A549 treated with AZD2906 at 1 μM for 4 hours (cell line): ENCODE measurements at places on chromosomes 12 and 14. TPM values are rescaled to one million over a fixed set of nuclear protein-coding genes. Genes with fewer than 3 reads are reported as not detected.

ATL1 gene
- 4.7 to 7.0 TPM (median 5.1 TPM) in 5 replicates for total RNA-seq

SERPINA1 gene
- 1.1 to 3.0 TPM (median 2.4 TPM) in 5 replicates for total RNA-seq

ZNF410 gene
- 43.9 to 56.6 TPM (median 44.3 TPM) in 5 replicates for total RNA-seq

SLC2A3 gene
- 9.4 to 13.3 TPM (median 11.6 TPM) in 5 replicates for total RNA-seq

INHBE gene
- 0.05 to 0.09 TPM (median 0.06 TPM) in 3 of 5 replicates, not detected in the others for total RNA-seq

BIN2 gene
- total RNA-seq: 0.08 to 0.17 TPM (median 0.13 TPM) in 5 replicates

DIO2 gene
- 1.5 to 2.5 TPM (median 1.7 TPM) in 5 replicates for total RNA-seq

CFAP251 gene
- total RNA-seq: 1.1 to 2.2 TPM (median 1.5 TPM) in 5 replicates

STXBP6 gene
- 2.4 to 3.1 TPM (median 2.7 TPM) in 5 replicates for total RNA-seq

ARL1 gene
- total RNA-seq: 55.4 to 62.3 TPM (median 56.8 TPM) in 5 replicates

CSRNP2 gene
- 11.3 to 13.3 TPM (median 12.7 TPM) in 5 replicates for total RNA-seq

CLEC4C gene
- total RNA-seq: not detected in 5 replicates

SH2B3 gene
- 4.6 to 5.4 TPM (median 4.6 TPM) in 5 replicates for total RNA-seq

MRPL52 gene
- 128 to 227 TPM (median 194 TPM) in 5 replicates for total RNA-seq

TAS2R13 gene
- 0.03 TPM in 1 of 5 replicates, not detected in the others for total RNA-seq

SLC17A8 gene
- 0.02 to 0.06 TPM in 2 of 5 replicates, not detected in the others for total RNA-seq

TUBA1B gene
- 2,296 to 2,496 TPM (median 2,380 TPM) in 5 replicates for total RNA-seq

CTSG gene
- not detected in 5 replicates for total RNA-seq

ZDHHC22 gene
- 0.19 to 0.29 TPM (median 0.24 TPM) in 5 replicates for total RNA-seq

LRRC43 gene
- 0.10 to 0.25 TPM (median 0.17 TPM) in 4 of 5 replicates, not detected in the other for total RNA-seq

NTN4 gene
- 38.7 to 42.6 TPM (median 41.9 TPM) in 5 replicates for total RNA-seq

SRGAP1 gene
- total RNA-seq: 9.3 to 12.2 TPM (median 9.8 TPM) in 5 replicates

KRT71 gene
- 0.02 to 0.09 TPM (median 0.05 TPM) in 3 of 5 replicates, not detected in the others for total RNA-seq

C12orf50 gene
- total RNA-seq: 0.14 TPM in 1 of 5 replicates, not detected in the others

CCDC88C gene
- total RNA-seq: 5.7 to 6.6 TPM (median 6.1 TPM) in 5 replicates

KRT82 gene
- total RNA-seq: not detected in 5 replicates

TOMM20L gene
- not detected in 5 replicates for total RNA-seq

ACOT6 gene
- total RNA-seq: not detected in 5 replicates

DBX2 gene
- total RNA-seq: not detected in 5 replicates

IFNG-AS1 gene
- total RNA-seq: not detected in 5 replicates

PKP2 gene
- total RNA-seq: 7.6 to 9.4 TPM (median 9.0 TPM) in 5 replicates

UNC119B gene
- total RNA-seq: 24.3 to 27.1 TPM (median 25.7 TPM) in 5 replicates

BICDL1 gene
- 2.9 to 4.6 TPM (median 4.0 TPM) in 5 replicates for total RNA-seq

SERPINA5 gene
- total RNA-seq: 0.11 to 0.21 TPM (median 0.18 TPM) in 5 replicates

HOXC6 gene
- total RNA-seq: 3.9 to 5.0 TPM (median 4.1 TPM) in 5 replicates

RBP5 gene
- not detected in 5 replicates for total RNA-seq

B4GALNT1 gene
- total RNA-seq: 32.6 to 47.2 TPM (median 42.2 TPM) in 5 replicates

RASSF8 gene
- 6.9 to 11.3 TPM (median 9.1 TPM) in 5 replicates for total RNA-seq

SLC6A12 gene
- total RNA-seq: 0.82 to 1.2 TPM (median 1.0 TPM) in 5 replicates

HVCN1 gene
- 0.40 to 0.86 TPM (median 0.72 TPM) in 5 replicates for total RNA-seq

AREL1 gene
- total RNA-seq: 20.7 to 24.3 TPM (median 23.4 TPM) in 5 replicates
